Activated gamma-delta T cell (primary cell): ENCODE measurements at places on chromosomes 1 and 21.

DNA sequence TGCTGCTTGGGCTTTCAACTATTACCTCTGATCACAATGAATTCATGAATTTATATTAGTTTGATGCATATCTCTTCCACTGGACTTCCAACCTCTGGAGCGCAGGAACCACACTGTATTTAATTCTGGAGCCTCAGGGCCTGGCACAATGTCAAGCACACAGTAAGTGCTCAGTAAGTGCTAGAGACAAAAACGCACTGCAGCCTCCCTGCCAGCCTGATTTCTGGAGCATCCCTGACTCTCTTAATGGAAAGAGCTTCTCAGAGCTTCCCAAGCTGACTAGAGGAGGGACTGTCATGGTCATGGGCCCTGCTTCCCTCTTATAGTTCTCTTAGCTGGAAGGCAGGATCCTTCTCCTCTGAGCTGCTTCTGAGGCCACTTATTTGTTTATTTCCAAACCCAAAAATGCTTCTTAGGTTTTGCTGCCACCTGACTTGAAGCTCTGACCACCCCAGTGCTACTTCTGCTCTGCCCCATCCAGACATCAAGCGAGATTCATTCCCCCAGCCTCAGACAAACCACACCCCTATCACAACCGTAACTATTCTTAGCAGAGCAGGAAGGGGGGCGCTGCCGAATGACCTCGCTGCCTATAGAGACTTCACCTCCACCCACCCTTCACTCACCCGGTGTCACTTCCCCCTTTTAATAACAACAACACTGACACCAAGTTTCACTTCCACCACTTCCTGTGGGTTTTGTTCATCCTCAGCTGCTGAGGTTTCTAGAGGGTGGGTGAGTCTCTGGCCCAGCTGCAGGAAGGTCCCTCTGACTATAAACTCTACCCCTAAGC is 33.6 kb downstream of the NUAK2 start:
- DNase-seq, result peak; percentile 32

- DNase-seq, result no peak
Observed at GRCh38 chr1:24768873-24769605, 23.8 kb downstream of the CLIC4 start.

DNA sequence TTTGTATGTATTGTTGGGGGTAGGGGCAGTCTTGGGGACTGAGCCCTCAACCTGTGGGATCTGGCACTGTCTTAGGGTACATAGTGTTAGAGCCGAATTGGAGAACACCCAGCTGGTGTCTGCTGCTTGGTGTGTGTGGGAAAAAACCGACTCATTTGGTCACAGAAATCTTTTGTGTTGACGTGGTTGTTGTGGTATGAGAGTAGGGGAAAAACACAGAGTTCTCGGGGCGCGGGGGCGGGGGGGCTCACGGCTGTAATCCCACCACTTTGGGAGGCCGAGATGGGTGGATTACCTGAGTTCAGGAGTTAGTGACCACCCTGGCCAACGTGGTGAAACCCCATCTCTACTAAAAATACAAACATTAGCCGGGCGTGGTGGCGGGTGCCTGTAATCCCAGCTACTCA is 15.3 kb upstream of the SRSF10 start:
- no peak for DNase-seq

DNA sequence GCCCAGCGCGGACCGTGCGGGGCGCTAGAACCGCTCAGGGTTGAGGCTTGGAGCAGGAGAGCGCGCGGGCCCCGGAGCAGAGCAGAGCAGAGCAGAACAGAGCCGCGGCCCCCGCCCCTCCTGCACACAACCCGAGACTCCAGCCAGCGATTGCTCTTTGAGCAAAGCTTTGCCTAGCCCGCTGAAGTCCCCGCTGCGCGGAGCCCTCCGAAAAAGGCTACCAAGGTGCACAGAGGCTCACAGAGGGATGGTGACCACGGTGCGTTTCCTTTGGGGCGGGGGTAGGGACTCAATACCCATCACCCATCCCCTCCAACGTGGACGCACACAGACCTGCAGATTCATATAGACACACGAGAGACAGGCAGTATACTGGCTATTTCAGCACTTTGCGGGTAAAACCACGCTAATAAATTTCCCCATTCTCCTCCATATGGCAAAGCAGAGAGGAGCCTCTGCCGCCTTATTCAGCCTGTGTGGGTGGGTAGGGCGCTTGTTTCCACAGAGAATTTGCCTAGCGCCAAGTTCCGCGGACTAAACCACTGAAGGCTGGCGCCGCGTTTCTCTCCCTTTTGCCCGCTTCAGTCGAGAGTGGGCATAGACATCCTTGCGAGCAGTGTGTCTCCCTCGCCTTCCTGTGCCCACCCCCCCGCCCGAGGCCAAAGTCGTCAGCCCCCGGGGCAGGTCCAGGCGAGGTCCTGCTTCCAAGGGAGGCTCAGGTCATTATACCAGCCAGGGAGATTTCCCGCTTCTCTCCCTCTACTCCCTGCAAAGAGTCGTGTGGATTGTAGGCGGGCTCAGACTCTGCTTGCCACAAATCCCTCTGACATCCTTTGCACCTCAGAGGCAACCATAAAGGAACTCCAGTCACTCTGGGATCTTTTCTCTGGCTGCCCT is 8.5 kb downstream of the HLX start:
- no peak for DNase-seq

GRCh38 chr21:34593954-34594531 is 20.9 kb downstream of the RCAN1 start:
- no peak for DNase-seq

GRCh38 chr21:42187976-42188653 is 30.8 kb upstream of the ABCG1 start:
- no peak for DNase-seq
